GF-D8 (cell line): ENCODE measurements at places on chromosomes 2 and 18.

- no peak for DNase-seq
Observed at GRCh38 chr2:174717916-174718315, 46.4 kb downstream of the CHRNA1 start.

GRCh38 chr2:25479761-25480160 is 138.0 kb upstream of the DNMT3A start:
- DNase-seq = no peak

- DNase-seq = no peak
Observed at GRCh38 chr2:132374961-132375360, 41.6 kb upstream of the GPR39 start.

- DNase-seq = no peak
Observed at GRCh38 chr18:46302528-46303485, 198.6 kb downstream of the HAUS1 start.

DNA sequence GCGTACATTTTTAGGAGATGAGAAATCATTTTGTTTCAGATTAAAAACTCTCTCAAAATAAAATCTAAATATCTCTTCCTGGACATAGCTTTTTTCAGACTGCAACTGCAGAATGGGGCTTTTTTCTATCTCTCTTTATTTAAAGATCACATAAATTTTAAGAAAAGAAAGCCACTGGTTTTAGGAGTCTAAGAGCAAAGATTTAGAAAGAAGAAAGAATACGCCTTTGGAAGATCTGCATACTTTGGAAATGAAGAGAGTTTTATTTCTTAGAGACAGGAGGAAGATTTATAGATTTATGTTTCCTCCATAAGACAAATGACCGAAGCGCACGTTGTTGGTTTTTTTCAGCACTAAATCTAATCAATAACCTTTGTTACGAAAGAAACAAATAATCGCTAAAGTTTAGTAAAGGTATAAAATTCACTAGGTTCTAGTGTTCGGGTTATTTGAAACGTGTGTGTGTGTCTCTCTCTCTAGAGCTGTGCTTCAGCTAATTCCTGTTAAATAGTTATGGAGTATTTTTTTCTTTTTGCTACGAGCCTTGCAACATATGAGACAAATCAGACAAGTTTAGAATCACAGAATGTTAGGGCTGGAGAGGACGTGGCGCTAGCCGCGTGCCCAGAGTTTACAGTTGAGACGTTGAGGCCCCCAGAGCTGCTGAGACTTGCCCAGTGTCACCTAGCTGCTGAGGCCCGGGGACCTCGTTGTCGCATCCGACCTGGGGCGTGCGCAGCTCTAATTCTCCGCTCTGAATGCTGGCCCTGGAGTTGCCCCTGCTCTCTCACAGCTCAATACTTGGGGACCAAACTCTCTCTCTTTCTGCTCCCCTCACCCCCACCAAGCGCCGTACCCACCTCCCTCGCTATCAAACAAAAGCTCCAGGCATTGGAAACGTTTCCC is 69.9 kb downstream of the CTAGE1 start:
- no peak for DNase-seq

- no peak for DNase-seq
Observed at GRCh38 chr2:205811387-205811786, 129.1 kb downstream of the NRP2 start.

- peak; percentile 5 for DNase-seq
Observed at GRCh38 chr2:61898810-61899209, 6.7 kb upstream of the COMMD1 start.

DNA sequence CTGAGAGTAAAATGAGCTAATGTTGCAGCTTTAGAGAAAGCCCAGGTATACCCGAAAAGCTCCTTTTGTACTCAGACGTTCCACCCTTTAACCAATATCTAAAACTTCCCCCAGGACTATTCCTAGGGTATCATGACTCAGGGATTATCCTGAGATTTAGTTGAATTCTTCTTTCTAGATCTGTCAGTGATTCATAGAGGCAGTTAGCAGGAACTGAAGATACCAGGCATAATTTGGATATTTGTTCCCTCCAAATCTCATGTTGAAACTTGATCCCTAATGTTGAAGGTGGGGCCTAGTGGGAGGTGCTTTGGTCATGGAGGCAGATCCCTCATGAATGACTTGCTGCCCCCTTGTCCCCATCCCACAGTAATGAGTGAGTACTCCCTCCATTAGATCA is 161.2 kb upstream of the LRP1B start:
- DNase-seq = no peak
